ENCODE measurements at places on chromosomes 7 and 10.
A peak's percentile ranks its signal among the peaks of the same experiment; 100 is the strongest.

GRCh38 chr7:11193131-11193867 lies 219.6 kb downstream of the PHF14 start:
- peak; percentile 55 for DNase-seq

DNA sequence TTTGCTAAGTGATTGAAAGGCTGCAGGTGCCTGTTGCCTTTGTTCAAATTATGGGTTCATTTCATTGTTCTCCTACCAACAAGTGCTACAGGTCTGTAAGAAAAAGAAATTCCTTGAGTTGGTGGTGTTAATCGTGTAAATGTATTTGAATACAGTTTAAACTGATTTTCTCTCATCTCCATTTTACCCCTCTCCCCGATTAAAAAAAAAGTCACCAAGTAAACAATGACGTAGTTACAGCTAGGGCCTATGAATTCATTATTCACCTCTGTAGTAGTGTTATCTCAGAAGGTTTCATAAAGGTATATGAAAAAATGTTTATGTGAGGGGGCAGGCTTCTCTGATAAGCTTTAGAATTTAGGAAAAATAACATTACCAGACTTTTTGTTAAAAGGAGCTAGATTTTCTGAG lies 1.1 kb downstream of the REEP3 start:
- DNase-seq = no peak

GRCh38 chr10:16599662-16600061 lies 78.0 kb upstream of the C1QL3 start:
- no peak for DNase-seq

GRCh38 chr10:114811862-114812261 lies 9.7 kb upstream of the FHIP2A start:
- DNase-seq = no peak

DNA sequence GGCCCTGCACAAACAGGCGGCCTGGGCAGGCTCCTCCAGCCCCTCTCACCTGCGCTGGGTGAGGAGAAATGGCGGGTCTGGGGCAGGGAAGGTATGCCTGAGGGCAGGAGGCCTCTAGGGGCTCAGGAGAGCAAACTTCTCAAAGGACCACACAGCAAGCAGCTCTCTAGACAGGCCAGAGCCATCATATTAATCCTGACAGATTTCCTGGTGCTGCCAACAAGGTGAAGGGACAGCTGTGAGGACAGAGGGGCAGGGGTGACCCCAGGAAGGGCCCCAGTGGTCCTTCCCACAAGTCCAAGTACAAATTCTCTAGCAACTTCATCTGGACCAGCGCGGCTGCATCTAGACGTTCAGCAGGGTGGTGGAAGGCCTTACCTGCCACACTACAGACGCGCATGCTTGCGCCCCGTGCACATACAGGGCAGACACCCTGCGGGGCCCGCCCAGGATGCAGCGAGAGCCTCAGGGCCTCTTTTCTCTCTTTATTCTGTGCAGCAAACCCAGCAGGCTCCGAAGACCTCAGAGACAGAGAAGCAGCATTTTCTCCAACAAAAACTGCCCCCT lies 62.1 kb downstream of the ZRANB1 start:
- DNase-seq = no peak

- no peak for DNase-seq
Observed at GRCh38 chr10:93334901-93335327, 147.2 kb downstream of the MYOF start.

DNA sequence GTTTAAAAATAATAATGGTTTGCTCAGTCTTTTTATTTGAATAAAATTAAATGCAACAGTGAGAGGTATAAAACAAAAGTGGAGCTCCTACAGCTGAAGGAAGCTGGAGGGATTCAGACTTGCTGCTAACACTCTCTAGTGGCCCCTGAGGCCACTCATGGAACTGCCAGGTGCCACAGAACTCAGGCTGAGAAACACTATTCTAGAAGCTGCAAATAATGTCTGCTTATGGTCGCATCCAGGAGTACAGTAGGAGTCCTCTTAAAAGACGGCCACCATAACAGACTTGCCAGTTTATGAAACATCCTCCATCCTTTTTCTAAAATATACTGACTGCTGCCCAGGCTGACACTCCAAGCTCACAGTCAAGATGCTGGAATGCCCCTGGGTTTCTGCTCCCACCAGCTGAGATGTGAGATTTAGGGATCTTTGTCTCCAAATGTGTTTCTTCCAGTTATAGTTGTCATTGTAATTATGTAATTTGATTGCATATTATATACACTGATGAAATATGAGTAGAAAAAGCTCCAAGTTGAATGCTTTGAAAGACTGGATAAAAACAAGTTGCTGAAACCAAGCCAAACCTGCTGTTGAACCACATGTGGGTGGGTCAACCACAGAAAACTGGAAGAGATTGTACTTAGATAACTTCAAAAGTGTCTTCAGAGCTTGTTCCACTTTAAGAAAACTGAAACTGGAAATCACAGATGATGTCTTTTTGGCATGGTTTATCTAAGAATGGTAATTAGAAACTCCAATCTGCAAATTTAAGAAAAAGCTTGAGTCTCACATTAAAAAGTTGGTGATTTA lies 213.7 kb upstream of the AOAH start:
- DNase-seq = no peak

DNA sequence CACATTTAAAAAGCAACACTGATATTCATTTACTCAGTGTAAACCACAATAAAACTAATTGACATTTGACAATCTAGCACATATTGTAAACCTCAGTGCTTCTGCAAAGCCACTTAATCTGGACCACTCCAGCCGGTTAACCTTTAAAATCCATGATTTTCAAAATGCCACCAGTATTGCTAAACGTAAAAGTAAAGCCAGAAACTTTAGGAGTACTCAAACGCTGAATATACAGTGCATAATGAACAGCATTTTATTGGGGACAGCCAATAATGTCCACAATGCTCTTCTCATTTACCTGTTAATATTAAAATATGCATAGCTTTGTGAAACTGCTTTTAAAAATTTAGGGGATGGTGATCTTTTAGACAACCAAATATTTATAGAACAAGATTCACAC lies 10.8 kb downstream of the HNRNPA2B1 start:
- no peak for DNase-seq

- no peak for DNase-seq
Observed at GRCh38 chr10:35909121-35909720, 267.1 kb upstream of the FZD8 start.

DNA sequence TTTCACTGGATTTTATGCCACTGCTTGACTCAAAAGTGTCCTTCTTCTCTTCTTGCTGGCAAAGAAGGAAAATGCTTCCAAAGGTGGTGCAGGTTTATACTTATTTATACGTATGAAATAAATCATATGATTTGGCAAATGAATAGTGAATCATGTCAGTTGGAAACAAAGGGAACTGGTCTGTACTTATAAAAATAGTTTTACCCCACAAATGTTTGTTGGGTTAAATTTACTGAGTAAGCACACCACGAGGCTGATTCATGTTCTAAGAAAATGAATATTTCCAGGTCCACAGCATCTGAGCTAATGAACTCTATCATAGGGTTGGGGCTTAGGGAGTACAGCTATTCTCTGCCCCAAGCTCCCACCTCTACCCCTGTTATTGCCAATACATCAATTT lies 232.2 kb downstream of the TRIL start:
- peak; percentile 49 for DNase-seq

- DNase-seq = no peak
Observed at GRCh38 chr7:35647171-35647574, 47.8 kb downstream of the HERPUD2 start.

GRCh38 chr10:36608251-36608650 lies 517.1 kb upstream of the ANKRD30A start:
- DNase-seq = no peak

DNA sequence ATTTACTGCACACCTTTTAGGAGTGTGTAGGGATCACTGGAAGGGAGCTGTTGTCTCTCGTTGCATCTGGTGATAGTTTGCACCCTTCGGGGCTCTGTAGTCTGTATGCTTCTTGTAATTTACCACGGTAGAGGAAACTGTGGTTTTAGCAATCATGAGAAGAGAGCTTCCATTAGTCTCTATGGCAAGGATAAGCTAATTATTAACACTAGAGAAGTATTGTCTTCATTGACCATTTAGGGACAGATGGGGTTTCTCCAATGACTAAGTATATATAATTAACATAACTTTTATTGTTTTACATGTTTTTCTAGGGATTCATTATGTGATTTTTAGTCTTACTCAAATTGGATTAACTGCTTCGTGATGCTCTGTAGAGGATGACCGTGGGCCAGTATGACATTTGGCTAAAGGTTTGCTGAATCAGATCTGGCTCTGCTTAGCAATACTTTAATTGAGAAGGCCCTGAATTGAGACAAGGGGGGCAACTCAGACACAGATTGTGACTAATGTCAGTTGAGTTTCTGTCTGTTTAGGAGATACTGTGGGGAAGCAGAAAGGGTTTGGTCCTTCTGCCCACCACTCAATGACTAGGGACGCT lies 8.7 kb downstream of the SLC18A2 start:
- DNase-seq = no peak

GRCh38 chr10:92575961-92576360 lies 2.1 kb upstream of the IDE start:
- no peak for DNase-seq

DNA sequence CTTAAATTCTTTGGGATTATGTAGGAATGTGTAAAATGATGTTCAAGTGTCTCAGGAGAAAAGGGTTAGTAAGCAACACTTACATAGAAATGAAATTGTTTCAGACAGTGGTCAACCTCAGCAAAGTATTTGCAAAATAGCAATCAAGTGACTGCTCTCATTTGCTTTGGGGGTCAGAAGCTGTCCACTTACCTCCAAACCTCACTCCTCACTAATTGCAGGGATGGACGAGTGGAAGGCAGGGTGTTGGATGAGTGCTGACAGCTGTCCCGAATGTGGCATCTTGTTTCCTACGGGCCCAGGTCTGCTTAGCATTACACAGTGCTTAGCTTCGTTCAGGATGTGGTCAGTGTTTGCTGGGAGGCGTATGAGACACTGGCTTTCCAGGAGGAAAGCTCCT lies 437.0 kb downstream of the SUGCT start:
- no peak for DNase-seq

- no peak for DNase-seq
Observed at GRCh38 chr10:18306031-18306430, 165.8 kb downstream of the CACNB2 start.

DNA sequence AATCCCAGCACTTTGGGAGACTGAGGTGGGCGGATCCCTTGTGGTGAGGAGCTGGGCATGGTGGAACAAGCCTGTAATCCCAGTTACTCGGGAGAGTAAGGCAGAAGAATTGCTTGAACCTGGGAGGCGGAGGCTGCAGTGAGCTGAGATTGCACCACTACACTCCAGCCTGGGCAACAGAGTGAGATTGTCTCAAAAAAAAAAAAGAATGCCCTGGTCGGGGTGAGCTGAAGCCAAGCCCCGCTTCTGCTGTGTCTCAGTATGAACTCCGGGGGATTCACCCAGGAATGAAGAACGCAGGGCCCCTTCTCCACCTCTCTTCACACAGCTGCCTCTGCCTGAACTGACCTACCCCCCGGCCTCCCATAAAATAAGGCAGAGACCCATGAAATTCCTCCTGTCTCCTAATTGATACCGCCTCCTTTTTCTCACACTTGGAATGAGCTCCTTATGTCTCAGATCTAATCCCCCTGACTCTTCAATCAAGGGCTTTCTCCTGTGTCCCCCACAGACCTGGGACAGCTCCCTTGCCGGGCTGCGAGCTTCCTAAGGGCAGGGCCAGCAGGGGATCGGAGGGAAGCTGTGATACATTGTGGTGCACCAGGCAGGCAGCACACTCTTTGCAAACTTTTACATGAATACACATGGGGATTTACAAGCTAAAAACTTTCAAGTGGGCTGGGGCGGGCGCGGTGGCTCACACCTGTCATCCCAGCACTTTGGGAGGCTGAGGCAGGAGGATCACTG lies 911 bp upstream of the ZP3 start:
- no peak for DNase-seq

DNA sequence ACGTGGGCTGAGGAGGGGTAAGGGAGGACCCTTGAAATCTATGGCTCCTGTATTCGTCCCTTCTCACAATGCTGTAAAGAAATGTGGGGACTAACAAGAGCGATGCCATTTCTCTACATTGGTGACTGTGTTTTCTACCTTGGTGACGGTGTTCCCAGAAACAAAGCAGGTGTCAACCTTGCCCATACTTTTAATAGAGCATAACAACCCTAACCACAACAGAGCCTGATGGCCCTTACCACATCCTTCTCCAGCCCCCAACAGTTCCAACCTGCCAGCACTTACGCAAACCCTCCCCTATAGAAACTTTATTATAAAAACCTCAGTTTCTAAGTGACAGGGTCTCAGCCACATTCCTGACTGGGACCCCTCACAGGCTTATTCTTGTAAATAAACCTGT lies 28.2 kb upstream of the ADCYAP1R1 start:
- no peak for DNase-seq

- DNase-seq = no peak
Observed at GRCh38 chr7:6705959-6706665, 635 bp downstream of the ZNF12 start.

DNA sequence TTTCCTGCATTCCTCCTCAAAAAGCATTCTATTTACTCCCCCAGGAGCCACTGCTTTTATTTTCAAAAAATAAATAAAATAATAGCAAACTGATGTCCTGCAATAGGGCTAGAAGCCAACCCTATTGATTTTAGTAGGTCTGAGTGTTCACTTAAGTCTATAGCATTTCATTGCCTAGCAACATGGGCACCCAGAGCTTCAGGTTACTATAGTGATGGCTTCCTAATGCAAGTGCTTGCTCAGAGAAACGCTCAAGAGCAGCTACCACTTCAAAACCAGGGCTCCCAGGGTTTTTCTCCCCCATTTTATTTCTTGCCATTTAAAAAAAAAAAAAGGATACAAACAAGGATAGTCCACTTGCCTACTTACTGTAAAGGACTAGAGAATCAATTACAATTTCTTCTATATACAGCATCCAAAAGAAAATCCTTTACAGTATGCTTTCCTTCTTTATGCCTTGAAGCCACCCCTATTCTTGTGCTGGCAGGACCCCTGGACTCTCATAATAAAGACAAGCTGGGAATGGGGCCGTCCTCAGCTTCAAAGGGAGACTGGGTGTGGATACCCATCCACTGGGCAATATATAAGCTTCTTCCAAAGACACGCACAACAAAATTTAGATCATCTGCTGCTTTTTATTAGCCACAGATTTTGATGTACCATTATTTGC lies 133.3 kb downstream of the VPS41 start:
- no peak for DNase-seq

DNA sequence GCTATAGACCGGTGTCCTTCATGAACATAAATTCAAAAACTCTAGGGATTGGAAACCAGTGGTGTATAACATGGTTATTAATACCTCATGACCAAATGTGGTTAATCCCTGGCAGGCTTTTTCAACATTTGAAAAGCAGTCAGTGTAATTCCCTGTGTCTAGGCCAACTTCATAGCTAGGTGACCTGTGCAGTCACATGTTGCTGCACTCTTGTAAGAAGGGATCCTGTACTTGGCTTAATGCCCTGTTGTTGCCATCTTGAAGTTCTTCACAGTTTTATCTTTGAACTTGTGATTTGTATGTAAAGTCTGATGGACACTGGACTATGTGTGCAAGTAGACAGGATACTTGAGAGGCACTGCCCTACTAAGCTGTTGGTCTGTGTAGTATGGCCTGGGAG lies 39.7 kb downstream of the ZNF33A start:
- DNase-seq = no peak

DNA sequence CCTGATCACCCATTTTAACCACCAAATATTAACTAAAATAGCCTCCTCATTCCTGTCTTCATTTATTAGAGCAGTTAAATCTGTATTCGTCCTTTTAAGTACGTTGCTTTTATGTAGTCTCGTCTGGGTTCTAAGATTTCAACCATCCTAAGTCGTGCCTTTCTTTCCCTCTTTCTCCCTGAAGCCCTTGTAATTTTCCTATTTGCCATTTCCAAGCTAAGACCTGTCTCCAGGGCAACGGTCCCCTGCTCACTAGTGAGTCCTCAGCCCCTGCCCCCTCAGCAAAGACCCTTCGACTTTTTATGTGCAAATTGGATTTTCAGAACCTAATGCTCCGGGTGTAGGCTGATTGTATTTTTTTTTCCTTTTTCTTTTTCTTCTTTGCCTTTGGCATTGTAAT lies 16.1 kb upstream of the MEST start:
- no peak for DNase-seq

All from stromal cell of bone marrow (primary cell).